ENCODE measurements at places on chromosomes 4 and X.

- H3K27me3 ChIP-seq, result no peaks in the 10 kb centered on the region
- H3K4me3 ChIP-seq, result no peak overlapping the region
- H3K4me1 ChIP-seq, result no peaks in the 10 kb centered on the region
- no peaks in the 10 kb centered on the region for H3K36me3 ChIP-seq
- DNase-seq, result no peak
These were observed 191.3 kb upstream of the CTSO start for GRCh38 chr4:156144961-156145360.

DNA sequence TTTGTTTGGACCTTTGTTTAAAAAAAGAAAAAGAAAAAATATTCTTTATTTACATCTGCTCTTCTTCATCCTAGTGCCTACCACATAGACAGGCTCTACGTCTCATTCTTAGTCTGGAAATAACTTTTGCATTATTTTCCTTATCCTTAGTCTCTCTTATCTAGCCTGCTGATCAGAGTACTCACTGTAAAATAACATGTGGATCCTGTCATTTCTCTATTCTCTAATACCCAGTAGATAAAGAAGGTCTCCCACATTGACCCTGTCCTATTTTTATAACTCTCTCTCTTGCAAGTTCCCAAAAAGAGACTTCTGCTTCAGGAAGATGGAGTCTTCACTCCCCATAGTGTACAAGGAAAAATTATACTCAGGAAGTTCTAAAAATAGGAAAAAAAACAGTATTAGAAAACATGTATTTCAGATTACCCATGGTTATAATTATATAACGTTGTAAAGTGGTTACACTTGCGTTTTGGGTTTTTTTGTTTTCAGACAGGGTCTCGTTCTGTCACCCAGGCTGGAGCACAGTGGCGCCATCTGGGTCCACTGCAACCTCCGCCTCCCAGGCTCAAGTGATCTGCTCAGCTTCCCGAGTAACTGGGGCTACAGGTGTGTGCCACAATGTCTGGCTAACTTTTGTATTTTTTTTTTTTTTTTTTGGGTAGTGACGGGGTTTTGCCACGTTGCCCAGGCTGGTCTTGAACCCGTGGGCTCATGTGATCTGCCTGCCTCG, 23.8 kb downstream of the ZFX start:
- H3K4me1 ChIP-seq, result no peaks in the 10 kb centered on the region
- no peak overlapping the region for H3K27ac ChIP-seq
- peaks cover 6% of the 10 kb centered on the region for H3K36me3 ChIP-seq
- H3K4me3 ChIP-seq, result no peak overlapping the region
- DNase-seq, result no peak

DNA sequence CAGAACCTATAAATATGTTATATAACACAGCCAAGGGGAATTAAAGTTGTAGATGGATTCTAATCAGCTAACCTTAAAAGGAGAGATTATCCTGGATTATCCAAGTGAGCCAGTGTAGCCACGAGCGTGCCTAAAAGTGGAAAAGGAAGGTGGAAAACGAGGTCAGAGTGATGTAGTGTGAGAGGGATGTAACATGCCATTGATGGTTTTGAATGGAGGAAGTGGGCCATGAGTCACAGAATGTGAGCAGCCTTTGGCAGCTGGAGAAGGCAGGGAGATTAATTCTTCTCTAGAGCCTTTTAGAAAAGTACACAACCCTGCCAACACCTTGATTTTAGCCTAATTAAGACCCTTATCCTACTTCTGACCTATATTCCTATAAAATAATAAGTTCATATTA, 149.1 kb downstream of the SLC39A8 start:
- no peaks in the 10 kb centered on the region for H3K36me3 ChIP-seq
- no peak overlapping the region for H3K27ac ChIP-seq
- no peaks in the 10 kb centered on the region for H3K27me3 ChIP-seq
- H3K4me1 ChIP-seq, result no peaks in the 10 kb centered on the region
- no peak overlapping the region for H3K4me3 ChIP-seq

- H3K36me3 ChIP-seq, result no peaks in the 10 kb centered on the region
- no peak overlapping the region for H3K4me3 ChIP-seq
- H3K4me1 ChIP-seq, result no peaks in the 10 kb centered on the region
- H3K27me3 ChIP-seq, result no peaks in the 10 kb centered on the region
- no peak for DNase-seq
- no peak overlapping the region for H3K27ac ChIP-seq
These were observed 85.7 kb upstream of the UCP1 start for GRCh38 chr4:140654495-140654814.

DNA sequence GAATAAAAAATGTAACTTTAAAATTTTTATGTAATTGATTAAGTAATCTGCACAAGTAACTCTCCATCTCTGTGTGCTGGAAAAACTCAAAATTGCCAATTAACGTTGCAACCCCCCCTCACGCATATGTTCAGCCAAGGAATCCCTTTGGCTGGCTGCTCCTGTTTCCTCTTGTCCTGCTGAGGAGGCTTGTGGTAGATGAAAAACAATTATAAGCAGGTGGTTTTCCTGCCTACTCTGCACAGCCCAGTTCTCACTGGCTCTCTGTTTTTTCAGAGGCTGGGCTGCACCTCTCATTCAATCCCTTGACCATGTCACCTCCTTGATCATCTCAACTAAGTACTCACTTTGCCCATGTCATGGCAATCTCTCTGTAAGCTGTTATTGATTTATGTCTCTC, 1068.4 kb downstream of the ARAP2 start:
- no peaks in the 10 kb centered on the region for H3K4me1 ChIP-seq
- no peaks in the 10 kb centered on the region for H3K36me3 ChIP-seq
- DNase-seq, result no peak
- H3K27ac ChIP-seq, result no peak overlapping the region
- H3K27me3 ChIP-seq, result no peaks in the 10 kb centered on the region

GRCh38 chr4:5865896-5866599, 26.8 kb downstream of the CRMP1 start:
- H3K27me3 ChIP-seq, result no peaks in the 10 kb centered on the region
- H3K4me3 ChIP-seq, result no peak overlapping the region
- H3K4me1 ChIP-seq, result no peaks in the 10 kb centered on the region
- H3K36me3 ChIP-seq, result no peaks in the 10 kb centered on the region
- H3K27ac ChIP-seq, result no peak overlapping the region

GRCh38 chr4:126445596-126445995, 1130.8 kb downstream of the FAT4 start:
- H3K4me3 ChIP-seq, result no peak overlapping the region
- no peaks in the 10 kb centered on the region for H3K4me1 ChIP-seq
- H3K27ac ChIP-seq, result no peak overlapping the region
- H3K36me3 ChIP-seq, result no peaks in the 10 kb centered on the region
- no peaks in the 10 kb centered on the region for H3K27me3 ChIP-seq

DNA sequence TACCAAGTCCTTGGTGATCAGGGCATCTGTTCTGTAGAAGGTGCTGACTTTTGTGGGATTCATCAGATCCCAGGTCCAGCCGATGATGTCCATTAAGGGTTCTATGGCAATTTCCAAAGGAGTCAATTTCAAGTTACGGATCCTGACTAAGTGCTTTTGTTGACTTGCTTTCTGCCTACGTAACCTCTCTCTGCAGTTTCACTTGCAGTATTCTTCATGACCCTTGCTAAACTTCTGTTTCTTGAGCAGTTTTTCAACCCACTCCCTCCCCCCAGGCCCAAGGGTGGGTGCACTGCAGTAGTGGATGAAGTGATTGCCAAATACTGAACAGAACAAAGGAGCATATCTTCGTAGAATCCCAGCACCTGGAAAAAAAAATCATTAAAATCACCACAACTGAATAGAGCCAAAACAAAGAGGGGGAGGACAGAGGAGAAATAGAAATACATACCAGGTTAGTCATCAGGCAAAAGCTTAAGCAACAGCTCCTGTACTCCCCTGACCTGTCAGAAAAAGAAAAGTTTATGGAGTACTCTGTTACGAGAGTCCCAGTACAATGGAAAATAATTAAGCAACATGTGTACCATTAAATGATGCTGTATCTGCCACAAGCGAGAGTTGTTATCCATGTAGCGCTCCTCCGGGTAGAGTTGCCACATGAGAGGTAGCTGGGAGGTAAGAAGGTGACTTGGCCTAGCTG, 5.8 kb downstream of the CMC4 start:
- H3K36me3 ChIP-seq, result no peaks in the 10 kb centered on the region
- H3K4me1 ChIP-seq, result no peaks in the 10 kb centered on the region
- H3K4me3 ChIP-seq, result no peak overlapping the region
- no peak overlapping the region for H3K27ac ChIP-seq
- H3K27me3 ChIP-seq, result no peaks in the 10 kb centered on the region

GRCh38 chr4:76377911-76378310, 43.0 kb downstream of the CCDC158 start:
- no peak overlapping the region for H3K27ac ChIP-seq
- DNase-seq, result peak; percentile 58
- H3K27me3 ChIP-seq, result no peaks in the 10 kb centered on the region

DNA sequence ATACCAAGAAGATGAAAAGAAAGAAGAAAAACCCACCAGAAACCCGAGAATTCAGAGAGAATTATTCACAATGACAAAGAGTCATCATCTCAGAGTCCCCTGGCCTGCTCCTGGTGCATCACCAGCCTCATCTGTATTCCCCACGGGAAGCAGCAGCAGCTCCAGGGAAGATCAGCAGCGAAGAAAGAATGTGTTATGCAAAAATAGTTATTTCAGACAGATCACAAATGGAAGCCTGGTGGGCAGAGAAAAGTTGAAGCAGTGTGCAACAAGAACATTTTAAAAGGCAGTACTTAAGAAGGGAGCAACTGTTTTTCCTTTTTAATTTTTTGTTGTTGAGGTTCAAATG, 189.2 kb downstream of the PPP3CA start:
- DNase-seq, result no peak
- H3K36me3 ChIP-seq, result no peaks in the 10 kb centered on the region
- H3K27me3 ChIP-seq, result no peaks in the 10 kb centered on the region
- no peak overlapping the region for H3K4me3 ChIP-seq
- no peaks in the 10 kb centered on the region for H3K4me1 ChIP-seq
- H3K27ac ChIP-seq, result no peak overlapping the region

DNA sequence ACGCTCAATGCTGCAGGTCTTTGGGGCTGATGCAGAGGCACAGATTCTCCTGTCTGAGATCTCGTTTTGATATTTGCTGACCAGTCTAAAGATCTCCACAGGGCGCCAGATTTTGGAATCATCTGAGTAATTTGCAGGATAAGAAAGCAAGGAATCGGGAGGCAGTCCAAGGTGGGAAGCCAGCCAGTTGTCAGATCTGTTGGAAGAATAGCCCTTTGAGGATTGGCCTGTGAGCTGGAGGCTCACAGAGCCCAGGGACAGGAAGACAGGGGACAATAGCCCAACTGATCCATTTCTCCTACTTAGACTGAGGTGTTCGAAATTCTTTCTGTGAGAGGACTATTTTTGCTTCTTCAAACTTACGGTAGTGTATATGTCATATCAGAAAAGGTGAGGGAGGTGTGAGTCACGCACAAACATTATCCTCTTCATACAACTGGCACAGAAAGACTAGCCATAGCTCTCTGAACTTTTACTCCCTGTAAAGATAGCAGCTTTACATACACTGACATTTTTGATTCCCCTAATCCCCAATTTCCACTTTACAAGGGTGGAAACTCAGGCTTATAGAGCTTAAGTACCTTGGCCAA, 8.8 kb downstream of the DIPK2B start:
- no peak overlapping the region for H3K27ac ChIP-seq
- H3K36me3 ChIP-seq, result no peaks in the 10 kb centered on the region
- H3K27me3 ChIP-seq, result peaks cover 6% of the 10 kb centered on the region
- no peaks in the 10 kb centered on the region for H3K4me1 ChIP-seq
- no peak overlapping the region for H3K4me3 ChIP-seq
- no peak for DNase-seq

- H3K27ac ChIP-seq, result no peak overlapping the region
- no peaks in the 10 kb centered on the region for H3K4me1 ChIP-seq
- H3K36me3 ChIP-seq, result no peaks in the 10 kb centered on the region
These were observed 713.5 kb downstream of the ADGRL3 start for GRCh38 chr4:61913619-61914018.

- no peaks in the 10 kb centered on the region for H3K4me1 ChIP-seq
- no peak overlapping the region for H3K4me3 ChIP-seq
- H3K36me3 ChIP-seq, result no peaks in the 10 kb centered on the region
- H3K27me3 ChIP-seq, result no peaks in the 10 kb centered on the region
These were observed 459.2 kb downstream of the INPP4B start for GRCh38 chr4:142386856-142387255.

DNA sequence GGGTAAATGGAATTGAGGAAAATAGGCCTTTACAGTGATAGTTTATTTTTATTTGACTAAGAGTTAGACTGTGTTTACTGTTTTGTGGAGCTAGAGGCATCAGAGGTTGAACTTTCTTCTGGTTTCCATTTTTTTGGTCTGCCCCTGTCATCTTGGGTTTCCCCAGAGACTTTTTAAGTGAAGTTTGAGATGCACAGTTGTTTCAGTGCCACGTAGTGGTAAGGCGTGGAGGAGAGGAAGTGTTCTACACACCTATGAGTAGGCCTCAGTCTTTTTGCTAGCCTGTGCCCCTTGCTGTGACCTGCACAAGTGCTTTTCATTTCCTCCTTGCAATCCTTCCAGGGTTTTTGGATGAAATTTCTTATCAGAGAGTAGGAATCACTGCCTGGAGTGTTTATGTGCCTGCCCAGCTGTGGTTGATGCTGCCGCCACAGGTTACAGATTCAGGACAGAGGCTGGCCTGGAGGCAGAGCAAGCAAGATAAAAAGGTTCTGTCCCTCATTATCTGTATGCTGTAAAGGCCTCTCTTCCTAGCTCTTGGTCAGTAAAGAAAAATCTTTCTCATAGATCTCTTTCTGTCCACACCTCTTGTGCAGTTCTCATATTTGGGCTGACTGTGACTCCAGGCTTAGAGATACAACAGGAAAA, 12.5 kb upstream of the HSFX4 start:
- H3K27me3 ChIP-seq, result no peaks in the 10 kb centered on the region
- no peak overlapping the region for H3K27ac ChIP-seq
- no peak overlapping the region for H3K4me3 ChIP-seq

DNA sequence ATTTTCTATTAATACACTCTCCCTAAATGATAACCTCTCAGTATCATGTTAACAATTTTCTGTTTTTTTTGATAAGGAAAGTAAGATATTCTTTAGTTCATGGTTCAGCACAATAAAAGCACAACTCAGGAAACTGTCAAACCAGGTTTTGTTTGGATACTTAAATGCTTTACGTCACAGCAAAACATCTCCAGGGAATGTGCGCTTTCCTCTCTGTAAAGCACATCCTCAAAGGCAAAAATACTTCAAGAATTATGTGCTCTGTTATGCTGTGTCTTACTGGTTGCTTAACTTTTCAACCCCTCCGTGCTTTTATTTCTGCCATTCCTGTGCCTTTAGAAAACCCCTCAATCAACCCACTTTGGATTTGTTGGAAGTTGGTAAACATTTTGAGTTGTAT, 27.8 kb downstream of the SNX25 start:
- H3K36me3 ChIP-seq, result no peaks in the 10 kb centered on the region
- no peaks in the 10 kb centered on the region for H3K27me3 ChIP-seq
- no peaks in the 10 kb centered on the region for H3K4me1 ChIP-seq
- no peak overlapping the region for H3K27ac ChIP-seq
- DNase-seq, result no peak
- H3K4me3 ChIP-seq, result no peak overlapping the region

- no peaks in the 10 kb centered on the region for H3K36me3 ChIP-seq
- H3K27ac ChIP-seq, result no peak overlapping the region
- no peaks in the 10 kb centered on the region for H3K4me1 ChIP-seq
- H3K4me3 ChIP-seq, result no peak overlapping the region
These were observed 144.9 kb downstream of the C4orf33 start for GRCh38 chr4:129240816-129241215.

GRCh38 chr4:80266253-80266901, at the start of gene FGF5:
Gene FGF5, plus strand, starts transcription at chr4:80266664. Its CDS starts 161 bp downstream, at chr4:80266825.
- peaks cover 51% of the 10 kb centered on the region for H3K27me3 ChIP-seq
- H3K27ac ChIP-seq, result no peak within 1 kb of the TSS
- no peaks in the 10 kb centered on the region for H3K36me3 ChIP-seq
- H3K4me3 ChIP-seq, result peak within 1 kb of the TSS; percentile 31
- no peaks in the 10 kb centered on the region for H3K4me1 ChIP-seq

All from colonic mucosa (tissue), 4 donors.